Stimulated activated CD8-positive, alpha-beta memory T cell treated with anti-CD3 and anti-CD28 coated beads, Interleukin-15, amount 100 ng/mL, for 48 hours (primary cell): ENCODE measurements at places on chromosomes 2 and 18.

DNA sequence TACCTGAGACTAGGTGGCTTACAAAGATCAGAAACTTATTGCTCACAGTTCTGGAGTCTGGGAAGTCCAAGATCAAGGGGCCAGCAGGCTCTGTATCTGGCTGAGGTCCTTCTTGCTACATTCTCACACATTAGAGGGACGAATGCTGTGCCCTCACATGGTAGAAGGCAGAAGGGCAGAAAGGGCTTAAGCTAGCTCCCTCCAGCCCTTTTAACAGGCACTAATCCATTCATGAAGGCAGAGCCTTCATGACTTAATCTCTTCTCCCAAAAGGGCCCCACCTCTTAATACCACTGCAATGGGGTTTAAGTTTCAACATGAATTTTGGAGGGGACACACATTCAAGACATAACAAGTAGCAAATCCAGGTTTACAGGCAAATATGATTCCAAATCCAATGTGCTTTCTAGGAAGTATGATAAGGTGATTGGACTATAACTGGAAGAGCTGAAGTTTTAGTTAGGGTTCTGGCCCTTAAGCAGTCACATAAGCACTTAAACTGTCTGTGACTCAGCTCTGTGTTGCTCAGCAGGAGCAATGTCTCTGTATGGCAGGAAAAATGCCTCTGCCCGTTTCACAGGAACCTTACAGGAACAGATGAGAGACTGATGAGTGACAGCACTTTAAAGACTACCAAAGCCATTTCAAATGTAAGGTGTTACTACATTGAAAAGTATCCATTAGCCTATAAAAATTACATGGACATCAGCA is 119.6 kb upstream of the PTPRM start:
- DNase-seq: no peak

DNA sequence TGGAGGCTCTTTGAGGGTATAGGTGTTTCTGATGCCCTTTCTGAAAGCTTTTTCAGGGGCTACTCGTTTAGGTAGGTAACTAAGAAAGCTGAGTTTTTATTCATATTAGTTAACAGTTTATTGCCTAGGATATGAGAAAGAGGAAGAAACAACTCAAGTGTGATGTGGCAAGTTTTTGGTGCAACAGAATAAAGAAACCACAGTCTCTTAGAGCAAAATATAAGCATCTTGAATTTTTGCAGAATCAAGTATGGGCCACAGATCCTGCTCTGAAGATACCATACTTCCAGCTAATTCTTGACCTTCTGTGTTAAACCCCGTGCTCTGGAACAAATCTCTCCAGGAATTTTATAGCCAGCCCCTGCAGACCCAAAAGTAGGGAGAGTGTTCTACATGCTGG is 147.7 kb upstream of the SLC1A4 start:
- DNase-seq: no peak

- DNase-seq: peak; percentile 46
These were observed 55.7 kb downstream of the DNMT3A start for GRCh38 chr2:25286025-25286400.

GRCh38 chr18:59985289-59985688 is 85.5 kb downstream of the PMAIP1 start:
- no peak for DNase-seq

DNA sequence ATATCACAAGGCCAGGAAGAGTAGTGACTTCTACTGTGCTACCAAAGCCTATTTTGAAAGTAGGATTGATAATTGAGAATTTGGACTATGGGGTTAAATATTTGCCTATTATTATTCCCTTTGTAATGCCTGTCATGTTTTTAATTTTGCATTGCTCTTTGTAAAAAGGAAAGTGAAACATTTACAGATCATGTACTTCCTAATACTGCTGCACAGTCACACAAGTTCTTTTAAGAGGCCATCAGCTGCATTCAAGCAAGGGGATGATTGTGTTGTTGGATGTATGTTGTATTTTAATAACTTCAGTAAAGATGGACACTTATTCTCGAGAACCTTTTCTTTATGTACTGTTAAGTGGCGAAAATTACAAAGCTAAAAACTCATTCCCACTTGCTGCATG is 70.1 kb downstream of the PLEKHA3 start:
- no peak for DNase-seq

- DNase-seq: no peak
These were observed 129.2 kb downstream of the IKZF2 start for GRCh38 chr2:213021971-213022899.

DNA sequence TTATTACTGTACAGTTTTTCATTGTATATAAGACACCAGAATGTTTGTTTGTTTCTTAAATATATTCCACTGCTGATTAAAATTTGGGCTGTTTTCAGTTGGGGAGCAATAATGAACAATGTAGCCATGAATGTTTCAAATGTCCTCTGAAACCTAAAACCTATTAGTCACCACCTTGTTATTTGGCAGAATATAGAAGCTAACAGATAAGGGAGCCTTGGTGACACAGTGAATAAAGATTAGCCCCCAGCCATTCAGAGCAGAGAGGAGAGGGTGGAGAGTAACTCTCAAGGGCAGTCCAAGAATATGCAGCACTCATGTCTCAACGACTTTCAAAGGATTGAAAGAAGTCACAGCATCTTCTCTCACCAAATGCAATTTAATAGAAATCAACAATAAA is 43.1 kb upstream of the ATP8B1 start:
- no peak for DNase-seq

DNA sequence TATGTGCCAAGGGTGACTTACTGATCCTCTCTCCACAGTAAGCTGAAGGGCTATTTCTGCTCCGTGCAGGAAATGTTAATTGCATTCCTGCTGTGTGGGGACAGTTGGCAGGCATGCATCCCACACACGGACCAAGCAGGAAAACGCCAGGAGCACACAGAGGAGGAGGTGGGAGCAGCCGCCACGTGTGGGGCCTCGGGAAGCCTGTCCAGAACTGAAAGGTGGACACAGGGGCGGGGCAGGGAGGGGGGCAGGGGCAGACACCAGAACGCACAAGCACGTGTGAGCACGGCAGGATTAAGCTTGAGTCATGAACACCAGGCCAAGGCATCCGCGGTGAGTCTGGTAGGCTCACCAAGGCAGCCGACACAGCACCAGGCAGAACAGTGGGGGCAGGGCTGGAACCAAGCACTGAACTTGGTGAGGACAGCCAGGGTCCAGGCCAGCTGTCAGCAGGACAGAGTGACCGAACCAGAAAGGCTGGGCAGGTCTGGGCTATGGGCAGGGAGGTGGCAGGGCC is 177.1 kb downstream of the EIPR1 start:
- DNase-seq: no peak

DNA sequence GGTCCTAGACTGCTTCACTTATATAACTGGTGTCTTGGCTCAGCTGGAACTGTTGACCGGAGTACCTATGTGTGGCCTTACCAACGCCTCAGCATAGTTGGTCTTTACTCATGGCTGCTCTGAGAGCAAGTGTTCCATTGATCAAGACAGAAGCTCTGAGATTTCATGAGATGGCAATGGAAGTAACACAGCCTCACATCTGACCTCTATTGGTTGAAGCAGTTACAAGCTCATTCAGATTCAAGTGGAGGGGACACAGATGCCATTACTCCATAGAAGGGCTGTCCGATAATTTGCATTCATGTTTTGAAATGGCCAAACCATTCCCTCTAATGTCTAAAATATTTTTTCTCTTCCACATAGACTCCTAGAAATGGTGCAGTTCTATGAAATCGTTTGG is 46.4 kb upstream of the STK39 start:
- no peak for DNase-seq

DNA sequence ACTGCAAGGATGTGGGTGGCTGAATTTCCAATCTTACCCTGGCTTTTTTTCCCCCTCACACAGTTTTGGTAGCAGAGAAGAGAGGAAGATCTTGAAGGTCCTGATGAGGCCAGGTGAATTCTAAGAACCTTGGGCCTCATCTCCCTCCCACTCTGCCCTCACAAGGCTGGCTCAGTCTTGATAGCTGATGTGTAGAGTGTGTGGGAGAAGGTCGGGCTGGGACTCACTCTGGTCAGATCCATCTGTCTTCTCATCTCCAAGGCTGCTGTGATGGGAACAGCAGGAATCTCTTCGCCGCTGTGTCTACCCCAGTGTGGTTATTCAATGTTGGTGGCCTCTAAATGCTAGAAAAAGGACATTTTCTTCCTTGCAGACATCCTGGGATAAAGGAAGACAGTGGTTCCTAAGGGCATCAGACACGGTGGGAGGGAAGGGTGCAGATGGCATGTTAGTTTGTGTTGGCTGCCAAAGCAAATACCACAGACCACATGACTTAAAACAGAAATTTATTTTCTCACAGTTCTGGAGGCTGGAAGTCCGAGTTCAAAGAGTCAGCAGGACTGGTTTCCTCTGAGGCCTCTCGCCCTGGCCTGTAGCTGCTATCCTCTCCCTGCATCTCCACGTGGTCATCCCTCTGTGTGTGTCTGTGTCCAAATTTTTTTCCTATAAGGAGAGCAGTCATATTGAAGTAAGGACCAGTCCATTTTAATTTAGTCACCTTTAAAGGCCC is 37.6 kb upstream of the MGAT4A start:
- no peak for DNase-seq

GRCh38 chr2:29871541-29871940 is 49.8 kb downstream of the ALK start:
- no peak for DNase-seq

GRCh38 chr18:11437046-11437445 is 172.3 kb upstream of the SLC35G4 start:
- no peak for DNase-seq

- no peak for DNase-seq
These were observed 116.9 kb downstream of the TPGS2 start for GRCh38 chr18:36711813-36712444.

DNA sequence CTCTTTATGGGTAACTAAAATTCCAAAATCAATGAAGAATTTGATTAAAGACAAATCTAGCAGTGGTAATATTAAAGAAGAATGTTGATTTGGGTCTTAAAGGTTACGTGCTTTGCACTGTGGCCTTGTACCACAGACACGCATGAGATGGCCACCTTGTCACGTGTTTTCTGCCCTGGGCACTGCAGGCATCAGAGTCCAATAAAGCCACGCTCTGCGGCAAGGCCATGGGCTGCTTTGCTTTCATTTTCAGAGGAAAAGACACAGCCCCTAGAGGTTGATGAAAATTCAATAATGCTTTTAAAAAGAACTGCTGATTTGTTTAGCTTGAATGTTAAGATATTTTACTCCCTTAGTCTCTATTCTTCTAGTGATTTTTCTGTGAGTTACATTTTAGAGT is 30.4 kb downstream of the AOX1 start:
- no peak for DNase-seq

DNA sequence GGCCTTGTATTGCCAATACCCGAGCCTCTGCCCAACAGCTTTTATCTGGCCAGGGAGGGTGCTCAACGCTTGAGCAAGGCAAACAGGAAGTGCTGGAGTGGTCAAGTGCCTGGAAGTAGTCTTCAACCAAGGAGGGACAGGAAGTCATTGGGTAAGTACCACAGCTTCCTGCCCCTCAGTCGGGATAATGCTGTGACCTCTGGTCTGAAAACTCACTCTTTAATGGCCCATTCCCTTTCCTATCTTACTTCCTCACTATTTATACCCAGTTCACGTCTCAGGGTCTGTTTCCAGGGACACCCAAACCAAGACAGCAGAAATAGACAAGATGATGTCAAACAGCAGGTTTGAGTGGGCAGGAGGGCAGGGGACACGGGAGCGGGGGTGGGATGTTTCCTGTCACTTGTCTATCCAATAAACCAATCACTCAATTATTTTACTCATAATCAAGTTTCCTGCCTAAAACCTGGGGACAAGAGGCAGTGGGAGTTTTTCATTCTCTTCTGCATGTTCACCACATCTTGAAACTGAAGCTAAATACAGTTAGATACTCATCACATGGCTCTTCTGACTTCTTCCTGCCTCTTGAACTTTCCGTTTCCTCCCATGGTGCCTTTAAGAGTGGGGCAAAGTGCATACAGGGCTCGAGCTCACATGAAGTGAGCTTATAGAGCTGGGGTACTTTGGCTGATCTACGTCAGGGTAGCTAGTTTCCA is 68.9 kb upstream of the CAB39 start:
- no peak for DNase-seq

DNA sequence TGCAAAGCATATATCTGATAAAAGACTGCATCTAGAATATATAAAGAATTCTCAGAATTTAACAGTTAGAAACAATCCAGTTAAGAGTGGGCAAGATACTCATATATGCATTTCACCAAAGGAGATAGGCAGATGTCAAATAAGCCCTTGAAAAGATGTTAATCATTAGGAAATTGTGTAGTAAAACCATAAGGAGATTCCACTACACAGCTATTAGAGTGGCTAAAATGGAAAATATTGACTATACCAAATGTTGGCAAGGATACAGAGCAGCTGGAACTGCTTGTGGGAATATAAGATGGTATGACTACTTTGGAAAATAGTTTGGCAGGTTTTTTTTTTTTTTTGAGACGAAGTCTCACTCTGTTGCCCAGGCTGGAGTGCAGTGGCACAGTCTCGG is 59.5 kb downstream of the CAB39 start:
- DNase-seq: no peak

DNA sequence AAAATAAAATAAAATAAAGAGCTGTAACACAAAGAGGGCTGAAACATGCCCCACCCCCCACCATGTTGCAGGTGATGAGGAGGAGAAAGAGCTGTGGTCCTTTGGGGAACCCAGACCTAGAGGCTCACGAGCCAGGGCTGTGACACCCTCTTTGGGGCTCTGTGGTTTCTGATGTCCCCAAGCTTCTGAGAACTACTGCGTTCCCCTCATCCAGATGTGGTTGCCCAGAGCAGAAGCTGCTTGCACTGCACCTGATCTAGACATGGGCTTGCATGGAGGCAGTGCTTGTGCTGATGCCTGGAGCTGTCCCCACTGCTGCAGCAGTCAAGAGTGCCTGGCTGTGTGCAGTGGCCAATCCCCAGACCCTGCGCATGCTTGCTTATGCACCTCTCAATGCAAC is 687.9 kb upstream of the ACVR2A start:
- DNase-seq: no peak
